Left lung (tissue), 14 donors: ENCODE measurements at places on chromosomes 4 and X. TPM values are rescaled to one million over a fixed set of nuclear protein-coding genes. Genes with fewer than 3 reads are reported as not detected.

DNA sequence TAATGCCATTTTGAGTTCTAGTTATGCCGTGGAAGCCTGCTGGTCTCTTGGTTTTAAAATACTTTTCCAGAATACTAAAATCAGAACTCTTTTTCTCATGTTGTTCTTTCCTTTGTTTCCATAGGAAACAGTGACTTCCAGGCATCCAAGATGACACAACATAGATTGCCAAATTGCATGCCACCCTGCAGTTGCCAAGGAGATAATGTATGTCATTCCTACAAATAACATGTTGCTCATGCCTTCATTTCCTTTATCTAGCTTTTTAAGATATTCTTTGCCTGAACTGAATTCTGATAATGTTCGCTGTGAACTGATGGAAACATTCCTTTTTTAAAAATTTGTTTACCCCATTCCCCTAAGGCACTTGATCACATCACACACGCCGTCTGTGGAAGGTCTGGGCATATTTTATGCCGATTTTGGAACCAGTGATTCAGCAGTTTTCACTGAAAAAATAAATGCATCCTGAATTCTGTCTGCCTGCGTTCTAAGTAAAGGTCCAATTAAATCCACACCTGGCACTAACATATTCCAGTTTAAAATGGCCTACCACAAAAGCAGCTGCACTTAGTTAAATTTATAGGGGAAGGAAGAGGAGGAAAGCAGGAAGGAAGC, 38.0 kb upstream of the COX7B2 start:
- DNase-seq: no peak

- no peak for DNase-seq
Measured at GRCh38 chr4:138437263-138437851, 195.2 kb upstream of the SLC7A11 start.

RTL9 gene
- total RNA-seq: 0.24 TPM

ZMAT1 gene
- 3.4 TPM for total RNA-seq

- DNase-seq: no peak
Measured at GRCh38 chr4:159027535-159027934, 75.3 kb upstream of the RAPGEF2 start.

DNA sequence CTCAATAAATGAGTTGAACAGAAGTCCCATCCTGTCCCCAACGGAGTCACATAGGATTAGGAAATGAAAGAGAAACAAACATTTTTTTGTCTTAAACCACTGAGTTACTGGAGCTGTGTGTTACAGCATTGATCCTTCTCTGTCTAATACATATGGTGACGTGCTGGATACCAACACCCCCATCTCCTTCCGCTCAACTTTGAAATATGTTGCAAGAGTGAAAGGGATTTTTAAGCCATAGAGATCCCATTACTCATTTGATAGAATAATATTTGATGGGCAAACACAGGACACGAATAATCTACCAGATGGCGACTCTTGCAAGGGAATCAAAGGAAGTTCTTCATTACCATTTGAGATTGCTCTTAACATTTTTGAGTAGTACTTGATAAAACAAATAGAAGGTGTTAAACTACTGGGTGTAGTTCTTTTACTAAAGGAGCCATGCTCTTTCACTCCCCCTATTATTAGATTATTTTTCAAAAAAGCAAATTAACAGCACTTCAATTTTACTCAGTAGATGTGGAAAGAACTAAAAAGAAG, 140.5 kb downstream of the PACRGL start:
- no peak for DNase-seq

DNA sequence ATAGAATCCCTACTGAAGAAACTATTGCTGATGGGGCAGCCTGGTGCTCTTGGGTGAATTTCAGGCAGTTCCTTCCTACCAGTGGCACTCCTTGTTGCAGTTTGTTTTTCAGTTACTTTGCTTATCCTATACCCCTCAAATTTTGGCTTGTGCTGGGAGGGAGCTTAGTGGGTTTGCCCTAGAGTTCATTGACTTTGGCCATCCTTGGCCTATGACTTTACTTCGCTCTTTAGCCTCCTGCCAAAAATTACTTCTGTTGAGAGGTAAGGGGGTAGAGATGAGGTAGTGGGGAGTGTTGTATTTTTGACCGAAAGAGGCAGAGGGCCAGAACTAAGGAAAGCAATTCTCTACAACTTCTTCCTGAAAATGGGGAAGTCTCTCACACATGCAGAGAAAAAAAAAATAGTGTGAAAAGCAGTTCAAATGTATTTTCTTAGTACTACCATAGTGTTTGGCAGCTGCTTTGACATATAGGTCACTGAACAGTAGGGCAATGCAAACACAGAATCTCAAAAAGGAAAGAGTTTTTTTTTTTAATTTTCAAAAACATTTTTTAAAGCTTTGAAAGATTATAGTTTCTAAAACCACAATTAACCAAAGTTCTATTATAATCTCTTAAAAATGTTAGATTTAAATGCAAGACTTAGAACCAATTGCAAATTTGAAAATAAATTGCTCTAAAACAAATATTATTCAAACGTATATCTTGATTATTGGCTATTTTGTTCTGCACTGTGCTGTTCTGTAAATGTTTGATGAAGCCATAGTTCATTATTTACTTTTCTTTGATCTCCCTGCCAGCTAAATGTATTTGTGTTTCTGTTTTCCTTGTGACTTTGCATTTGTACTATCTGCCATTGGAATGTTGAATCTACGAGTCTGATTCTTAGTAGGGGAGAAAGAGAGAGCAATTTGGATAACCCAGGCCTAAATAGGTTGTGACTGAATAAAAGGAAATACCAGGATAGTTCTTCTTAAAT, 73.6 kb downstream of the DCK start:
- DNase-seq: no peak

DNA sequence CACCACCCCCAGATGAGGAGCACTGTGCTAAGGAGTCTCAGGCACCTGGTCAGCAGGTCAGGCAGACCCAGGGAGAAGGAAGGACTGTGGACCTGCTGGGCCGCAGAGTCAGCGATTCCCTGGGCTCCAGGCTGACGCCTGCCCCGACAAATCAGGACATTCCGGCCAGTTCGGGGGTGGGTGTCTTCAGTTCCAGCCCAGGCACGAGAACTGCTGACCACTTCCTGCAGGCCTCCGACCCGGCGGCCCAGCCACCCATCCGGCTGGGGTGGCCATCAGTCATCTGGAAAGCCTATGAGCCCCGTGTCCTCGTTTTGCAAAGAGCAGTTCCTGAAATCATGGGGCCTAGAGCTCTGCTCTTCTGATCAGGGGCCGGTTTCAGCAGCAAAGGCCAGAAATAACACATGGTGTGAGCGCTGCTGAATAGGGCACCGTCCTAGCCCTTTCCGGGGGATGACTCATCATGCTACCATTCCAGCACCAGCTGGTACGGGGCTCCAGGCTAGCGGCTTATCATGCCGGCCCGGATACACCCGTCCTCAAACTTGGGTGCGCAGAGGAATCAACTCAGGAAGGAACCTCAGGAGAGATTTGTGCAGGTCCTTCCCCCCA, 7.8 kb upstream of the SH3TC1 start:
- peak; percentile 47 for DNase-seq

DNA sequence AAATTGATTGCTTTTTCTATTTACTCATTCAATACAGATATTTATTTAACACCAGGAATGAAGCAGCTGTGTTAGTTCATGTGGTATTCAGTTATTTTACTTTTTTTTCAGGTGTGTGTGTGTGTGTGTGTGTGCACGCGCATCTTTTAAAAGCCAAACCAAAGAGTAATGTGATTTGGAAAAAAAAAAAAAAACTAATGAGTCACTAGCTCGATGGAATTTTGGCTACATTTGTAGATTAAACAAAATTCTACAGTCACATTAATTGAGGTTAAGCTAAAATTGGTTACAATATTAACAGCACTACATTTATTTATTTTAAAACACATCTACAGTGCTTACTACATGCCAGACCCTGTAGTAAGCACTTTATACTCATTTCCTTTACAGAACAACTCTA, 66.8 kb downstream of the HHIP start:
- no peak for DNase-seq

- DNase-seq: no peak
Measured at GRCh38 chr4:7807351-7807921, 132.2 kb downstream of the AFAP1 start.

DNA sequence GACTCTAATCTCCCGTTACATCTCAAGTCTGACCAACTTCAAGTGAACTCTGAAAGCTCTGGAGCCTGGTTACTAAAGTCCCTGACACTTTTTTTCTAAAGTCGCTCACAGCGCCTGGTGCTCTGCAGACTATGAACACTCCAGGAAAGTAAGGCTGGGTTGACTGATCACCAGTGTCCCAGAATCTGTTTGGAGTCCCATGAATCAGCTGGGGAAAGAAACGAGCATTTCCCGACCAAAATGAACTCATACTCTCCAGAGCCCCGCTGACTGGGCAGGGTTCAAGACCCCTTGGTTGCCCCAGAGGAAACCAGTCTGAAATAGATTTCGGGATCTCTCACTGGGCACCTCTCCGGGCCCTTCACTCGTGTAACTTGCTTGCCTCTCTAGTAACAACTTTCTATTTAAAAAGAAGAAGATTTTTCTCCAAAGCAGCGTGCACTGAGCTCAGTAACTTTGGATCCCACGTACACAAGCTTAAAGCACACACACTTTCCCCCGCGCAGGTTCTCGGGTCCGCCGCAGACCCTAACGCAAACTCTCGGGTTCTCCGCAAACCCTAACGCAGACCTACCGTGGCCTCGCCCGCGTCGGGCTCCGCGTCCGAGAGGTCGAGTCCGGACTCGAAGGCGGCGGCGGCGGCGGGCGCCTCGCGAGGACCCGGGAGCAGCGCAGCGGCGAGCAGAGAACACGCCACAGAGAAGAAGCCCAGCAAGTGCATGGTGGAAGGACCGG, 964 bp downstream of the VEGFC start:
- no peak for DNase-seq

GRCh38 chr4:165879641-165880040, 6.6 kb downstream of the TLL1 start:
- DNase-seq: no peak
